Suppressor macrophage treated with lipopolysaccharide for 4 hours (primary cell): ENCODE measurements at places on chromosomes 16 and 17.

DNA sequence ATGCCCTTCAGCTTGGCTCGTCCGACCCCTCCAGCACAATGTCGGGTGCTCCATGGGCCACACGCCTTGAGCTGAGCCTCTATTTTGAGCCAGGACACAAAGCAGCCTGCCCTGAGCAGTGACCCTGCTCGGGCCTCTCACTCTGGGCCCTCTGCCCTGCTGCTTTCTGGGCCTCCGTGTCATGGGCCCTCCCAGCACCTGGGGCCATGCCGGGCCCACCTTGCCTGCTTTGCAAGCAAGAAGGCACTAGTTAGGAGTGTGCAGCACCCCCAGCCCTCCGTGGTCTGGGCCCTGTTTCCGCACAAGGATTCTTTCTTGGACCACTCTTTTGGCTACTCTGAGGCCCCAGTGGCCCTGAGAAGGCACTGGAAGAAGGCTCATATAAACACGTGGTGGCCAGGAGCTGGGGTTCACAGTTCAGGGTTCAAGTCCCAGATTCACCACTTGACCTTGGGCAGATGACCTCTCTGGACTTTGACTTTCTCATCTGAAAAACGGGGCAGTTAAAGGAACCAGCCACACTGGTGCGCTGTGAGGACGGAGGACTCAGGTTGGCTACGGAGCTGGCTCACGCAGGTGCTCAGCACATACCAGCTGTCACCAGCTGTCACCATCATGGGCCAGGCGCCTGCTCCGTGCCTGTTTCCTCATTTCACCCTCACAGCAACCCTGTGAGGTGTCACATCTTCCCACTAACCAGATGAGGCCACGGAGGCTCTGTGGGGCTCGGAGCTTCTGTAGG, 166.0 kb upstream of the GSE1 start:
- no peak for DNase-seq

DNA sequence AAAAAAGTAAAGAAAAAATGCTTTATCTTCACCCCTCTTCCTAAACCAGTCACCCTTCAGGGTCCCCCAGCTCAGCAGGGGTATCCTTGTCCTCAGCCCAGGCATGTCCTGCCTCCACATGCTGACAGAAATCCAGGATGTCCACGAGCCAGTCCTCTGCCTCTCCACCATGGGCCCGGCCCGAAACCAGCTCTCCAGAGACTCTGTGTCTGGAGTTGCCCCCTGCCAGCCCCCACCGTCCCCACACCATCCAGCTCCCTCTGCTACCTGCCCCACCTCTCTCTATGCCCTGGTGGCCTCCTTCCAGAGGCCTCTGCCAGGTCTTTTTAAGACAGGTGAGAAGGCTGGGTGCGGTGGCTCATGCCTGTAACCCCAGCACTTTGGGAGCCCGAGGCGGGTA, 66.4 kb upstream of the PLCG2 start:
- DNase-seq: no peak

- DNase-seq: peak; percentile 5
These were observed 22.2 kb downstream of the TRPV3 start for GRCh38 chr17:3535253-3535995.

- DNase-seq: peak; percentile 29
These were observed 18.5 kb downstream of the RAP1GAP2 start for GRCh38 chr17:2814481-2815341.

GRCh38 chr17:2191227-2191626, 112.4 kb downstream of the SMG6 start:
- DNase-seq: no peak

DNA sequence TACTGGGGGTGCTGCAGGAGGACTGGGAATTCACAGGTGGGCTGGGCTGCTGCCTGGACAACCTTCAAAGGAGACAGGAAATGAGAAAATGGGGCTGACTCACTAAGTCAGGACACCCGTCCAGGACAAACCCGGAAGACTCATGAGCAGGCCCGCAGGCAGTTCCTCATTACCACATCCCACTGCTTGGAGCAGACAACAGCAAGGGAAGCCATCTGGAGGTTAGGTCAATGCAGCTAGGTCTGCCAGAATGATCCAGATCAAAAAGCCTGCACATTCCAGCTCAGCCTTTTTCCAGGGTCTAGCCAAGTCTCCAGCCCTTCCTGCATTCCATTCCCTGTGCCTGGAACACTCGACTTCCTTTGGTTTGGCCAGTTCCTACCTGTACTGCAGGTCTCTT, 536.5 kb upstream of the CDH11 start:
- peak; percentile 12 for DNase-seq

DNA sequence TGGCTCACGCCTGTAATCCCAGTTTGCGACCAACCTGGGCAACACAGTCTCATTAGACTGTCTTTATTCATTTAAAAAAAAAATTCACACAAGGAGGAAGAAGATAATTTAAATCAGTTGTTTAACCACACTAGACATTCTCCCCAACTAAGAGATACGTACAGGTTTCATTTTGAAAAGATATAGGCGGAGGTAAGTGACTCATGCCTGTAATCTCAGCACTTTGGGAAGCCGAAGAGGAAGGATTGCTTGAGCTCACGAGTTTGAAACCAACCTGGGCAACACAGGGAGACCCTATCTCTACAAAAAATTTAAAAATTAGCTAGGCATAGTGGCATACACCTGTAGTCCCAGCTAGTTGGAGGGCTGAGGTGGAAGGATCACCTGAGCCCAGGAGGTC, 5.3 kb downstream of the CMTM4 start:
- no peak for DNase-seq

DNA sequence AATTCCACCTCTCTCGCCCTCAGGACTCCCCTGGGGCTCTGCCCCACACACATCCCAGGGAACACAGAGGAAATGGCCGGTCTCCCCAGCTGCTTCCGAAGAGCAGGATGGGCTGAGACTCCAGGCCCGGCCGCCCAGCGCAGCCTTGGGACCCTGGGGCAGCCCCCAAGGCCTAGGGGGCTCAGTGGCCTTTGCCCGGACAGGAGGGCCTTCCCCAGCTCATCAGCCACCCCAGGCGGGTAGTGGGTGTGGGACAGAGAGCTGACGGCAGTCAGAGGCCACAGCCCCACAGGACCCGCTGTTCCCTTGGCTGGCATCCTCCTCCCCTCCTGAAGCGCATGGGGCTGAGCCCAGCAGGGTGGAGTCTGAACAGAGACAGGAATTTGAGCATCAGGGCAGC, 6.2 kb upstream of the CBFA2T3 start:
- DNase-seq: no peak

GRCh38 chr17:1834380-1835149, 4.8 kb downstream of the RPA1 start:
- peak; percentile 62 for DNase-seq

GRCh38 chr16:68040506-68041288, 17.6 kb downstream of the DUS2 start:
- peak; percentile 77 for DNase-seq

- no peak for DNase-seq
These were observed 2.3 kb downstream of the FDXR start for GRCh38 chr17:74870512-74870911.

DNA sequence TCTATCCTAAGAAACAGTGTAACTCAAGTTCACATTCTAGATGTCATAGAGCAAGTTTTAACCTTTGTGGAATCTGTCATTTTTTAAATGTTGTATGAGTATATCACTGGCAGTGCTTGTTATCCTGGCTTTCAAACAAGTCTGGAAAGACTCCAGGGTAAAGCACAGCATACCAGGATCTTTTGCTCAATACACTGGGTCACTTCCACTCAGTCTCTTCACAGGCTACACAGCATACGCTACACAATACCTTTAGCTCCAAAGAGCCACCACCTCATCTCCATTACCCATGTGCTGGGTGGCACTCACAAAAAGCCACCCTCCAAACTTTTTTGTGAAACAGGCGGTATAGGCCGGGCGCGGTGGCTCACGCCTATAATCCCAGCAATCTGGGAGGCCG, 69.5 kb downstream of the PARN start:
- no peak for DNase-seq

GRCh38 chr17:28065706-28066105, 23.2 kb downstream of the NLK start:
- DNase-seq: peak; percentile 69
